ENCODE measurements at places on chromosomes 6 and 20.
A peak's percentile ranks its signal among the peaks of the same experiment; 100 is the strongest.

DNA sequence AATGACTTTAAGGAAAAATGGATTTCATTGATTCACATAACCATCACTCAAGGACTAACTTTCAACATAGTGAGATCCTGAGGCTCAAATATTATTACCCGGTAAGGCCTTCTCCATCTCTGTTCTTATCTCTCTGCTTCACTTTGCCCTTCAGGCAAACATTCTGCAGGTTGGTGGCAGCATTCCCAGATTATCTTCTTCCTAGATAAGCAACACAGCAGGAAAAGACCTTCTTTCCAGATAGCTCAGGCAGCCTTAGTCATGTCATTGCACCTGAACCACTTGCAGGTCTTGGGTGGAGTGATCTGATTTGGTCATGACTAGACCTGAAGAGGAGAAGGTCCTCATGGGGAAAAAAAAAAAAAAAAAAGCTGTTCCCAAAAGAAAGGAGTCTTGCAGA, 5.3 kb upstream of the HIVEP2 start:
- no peak for DNase-seq

DNA sequence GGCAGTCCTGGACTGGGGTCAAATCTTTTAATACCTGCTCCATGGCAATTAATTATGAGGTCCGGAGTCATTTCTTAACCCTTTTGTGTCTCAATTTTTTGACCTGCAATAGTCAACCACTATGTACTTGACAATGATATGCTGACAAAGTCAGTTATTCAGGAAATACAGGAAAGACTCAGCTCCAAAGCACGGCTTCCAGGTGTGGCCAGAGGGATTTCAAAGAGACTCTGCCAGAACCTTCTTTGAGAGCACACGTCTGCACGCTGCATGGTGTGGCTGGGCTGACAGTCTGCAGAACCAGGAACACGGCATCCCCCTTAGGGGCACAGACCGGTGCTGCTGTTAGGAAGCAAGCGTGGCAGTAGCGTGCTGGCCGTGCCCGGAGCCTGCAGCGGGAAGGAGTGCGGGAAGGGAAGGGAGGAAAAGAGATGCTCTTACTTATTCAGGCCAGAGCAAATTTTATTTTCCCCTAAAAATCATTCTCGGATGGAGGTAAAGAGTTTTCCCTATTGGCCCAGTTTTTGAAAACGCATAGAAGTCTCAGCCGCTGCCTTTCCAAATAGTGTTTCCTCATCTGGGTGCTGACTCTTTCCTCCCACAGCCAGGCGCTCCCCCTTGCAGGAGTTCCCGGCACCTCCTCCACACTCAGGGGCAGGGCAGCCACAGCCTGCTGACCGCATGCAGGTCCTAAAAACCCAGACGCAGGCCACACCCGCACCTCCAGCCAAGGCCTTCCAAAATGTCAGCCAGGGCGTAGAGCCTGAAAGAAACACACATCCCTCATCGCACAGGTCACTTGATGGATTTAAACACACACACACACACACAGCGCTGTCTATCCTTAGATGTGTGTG, 187.4 kb upstream of the SNX9 start:
- no peak for DNase-seq

DNA sequence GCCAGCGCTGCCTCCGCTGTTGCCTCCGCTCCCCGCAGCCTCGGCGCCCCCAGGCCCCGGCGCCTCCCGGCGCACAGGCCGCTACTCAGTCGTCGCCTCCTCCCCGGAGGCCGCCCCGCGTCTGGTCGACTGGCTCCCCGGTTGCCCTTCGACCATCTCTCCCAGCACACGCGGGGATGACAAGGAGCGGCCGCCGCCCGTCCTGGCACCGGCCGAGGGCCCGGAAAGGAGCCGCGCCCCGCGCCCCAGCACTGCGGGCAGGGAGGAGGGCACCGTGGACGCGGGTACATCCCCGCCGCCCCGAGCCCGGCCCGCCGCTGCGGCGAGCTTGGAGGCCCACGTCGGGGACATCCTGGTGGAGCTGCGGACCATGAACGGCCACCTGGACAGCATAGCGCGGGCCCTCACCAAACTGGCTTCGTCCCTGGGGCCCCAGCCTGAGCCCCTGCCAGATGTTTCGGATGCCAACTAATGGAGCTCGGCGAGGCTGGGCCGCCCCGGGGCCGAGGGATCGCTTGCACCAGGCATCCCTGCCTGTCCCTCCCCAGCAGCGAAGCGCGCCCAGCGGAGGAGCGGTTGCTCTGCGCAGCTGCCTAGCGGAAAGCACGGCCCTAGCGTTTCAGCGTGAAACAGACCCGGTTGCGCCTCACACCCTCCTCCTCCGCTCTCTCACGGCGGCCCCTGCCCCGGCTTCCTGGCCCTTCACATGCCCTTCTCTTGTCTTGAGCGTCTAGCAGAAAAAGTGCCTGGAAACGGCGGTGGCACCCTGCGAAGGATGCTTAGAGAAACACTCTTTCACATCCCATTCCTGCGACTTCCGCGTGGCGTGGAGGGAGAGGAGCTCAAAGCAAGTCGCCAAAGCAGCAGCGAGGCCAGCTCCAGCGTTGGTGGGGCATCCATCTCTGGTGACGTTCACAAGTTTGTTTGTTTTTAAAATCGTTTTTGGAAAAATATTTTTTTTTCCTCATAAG, 285.8 kb upstream of the SUPT3H start:
- DNase-seq = no peak

DNA sequence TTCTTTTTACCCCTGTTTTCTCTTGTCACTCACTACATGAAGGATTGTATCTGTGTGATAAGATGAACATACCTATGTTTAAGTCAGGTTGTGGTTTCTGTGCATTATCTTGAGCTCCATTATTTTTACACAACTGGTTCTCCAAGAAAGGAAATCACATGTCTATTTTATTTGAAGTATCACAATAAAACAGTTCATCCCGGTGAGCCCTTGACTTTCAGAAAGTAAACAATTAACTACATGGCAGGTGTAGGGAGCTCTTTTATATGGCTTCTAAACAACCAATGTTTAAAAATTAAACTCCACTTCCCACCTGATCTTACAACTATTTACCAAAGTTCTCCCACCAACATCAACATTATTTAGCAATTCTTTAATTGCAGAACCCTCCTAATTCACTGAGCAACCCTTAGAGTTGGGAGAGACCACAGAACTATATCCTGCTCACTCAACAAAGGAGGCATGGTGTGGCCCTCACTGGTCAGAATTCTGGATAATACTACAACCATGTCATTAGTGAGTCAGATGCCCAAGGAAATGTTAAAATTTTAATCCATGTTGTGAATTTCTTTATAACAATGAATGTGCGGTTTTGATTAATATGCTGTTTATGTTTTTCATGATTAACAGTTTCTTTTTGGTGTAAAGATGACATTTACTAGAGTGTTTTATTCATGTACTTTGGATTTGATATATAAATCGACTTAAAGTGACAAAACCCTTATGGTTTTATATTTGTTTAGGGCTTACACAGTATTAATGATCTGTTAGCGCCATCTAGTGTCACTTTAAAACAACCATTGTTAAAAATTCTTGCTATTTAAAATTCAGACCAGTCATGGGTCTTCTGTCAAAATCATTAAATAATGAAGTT, 50.0 kb upstream of the SCGN start:
- DNase-seq = no peak

DNA sequence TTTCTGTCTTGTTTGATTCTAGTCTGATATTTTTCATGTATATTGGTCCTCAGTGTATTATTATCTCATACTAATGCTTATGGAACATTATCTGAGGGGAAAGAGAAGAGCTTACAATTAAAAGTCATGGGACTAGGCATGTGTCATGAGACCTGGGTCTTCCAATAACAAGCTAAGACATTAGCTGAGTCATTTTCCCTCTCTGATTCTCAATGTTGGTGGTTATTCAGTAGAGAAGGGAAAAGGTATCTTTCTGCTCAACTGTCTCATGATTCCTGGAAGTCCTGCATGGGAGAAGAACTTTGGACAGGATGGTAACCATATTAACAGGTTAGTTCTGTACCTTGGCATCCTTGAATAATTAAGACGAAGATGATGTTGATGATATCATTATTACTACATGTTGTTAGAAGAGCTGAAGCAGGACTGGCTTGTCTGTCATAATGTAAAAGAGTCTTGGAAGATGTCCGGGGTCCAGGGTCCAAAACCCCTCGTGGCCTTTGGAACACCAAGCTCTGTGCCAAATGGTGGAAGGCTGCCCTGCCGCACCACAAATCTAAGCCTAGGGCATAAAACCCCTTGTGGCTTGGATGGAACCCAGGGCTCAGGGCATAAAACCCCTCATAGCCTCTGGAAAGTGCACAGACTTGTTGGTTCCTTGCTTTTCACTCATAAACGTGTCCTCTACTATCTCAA, 19.1 kb downstream of the TRIM38 start:
- no peak for DNase-seq

DNA sequence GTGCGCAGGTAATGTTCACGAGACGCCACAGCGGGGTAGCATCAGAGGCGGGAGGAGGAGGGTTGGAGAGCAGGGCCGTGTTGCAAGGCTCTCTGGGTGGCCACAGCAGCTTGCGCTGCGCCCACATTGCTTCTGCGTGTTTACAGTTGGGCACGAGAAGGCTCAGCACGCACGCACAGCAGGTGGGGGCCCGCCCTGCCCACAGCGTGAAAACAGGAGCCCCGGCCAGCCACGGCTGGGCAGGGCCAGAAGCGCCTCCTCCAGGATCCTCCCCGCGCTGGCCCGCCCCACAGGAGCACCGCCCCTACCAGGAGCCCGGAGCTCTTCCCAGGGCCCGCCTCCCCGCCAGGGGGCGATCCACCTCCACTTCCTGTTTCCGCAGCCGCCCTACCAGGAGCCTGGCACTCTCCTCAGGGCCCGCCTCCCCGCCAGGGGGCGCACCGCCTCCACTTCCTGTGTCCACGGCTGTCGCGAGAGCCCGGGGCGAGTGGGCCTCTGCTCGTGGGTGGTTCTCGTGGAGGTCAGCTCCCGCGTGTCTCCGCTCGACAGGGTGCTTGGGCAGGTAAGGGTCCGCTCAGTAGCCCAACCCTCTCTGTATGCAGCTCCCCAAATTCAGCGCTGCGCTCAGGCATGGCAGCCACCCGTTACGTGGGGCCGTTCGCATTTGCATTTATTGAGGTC, at the start of gene FAM50B:
Gene FAM50B, plus strand, starts transcription at position 449 of the 681 bp plus-strand sequence. CDS start 439 bp downstream, outside the sequence.
- DNase-seq = peak; percentile 80

Data from stimulated activated CD4-positive, alpha-beta T cell treated with anti-CD3 and anti-CD28 coated beads, TNF-alpha, amount 100 ng/mL, for 24 hours (primary cell).